ENCODE measurements at places on chromosomes 7 and 10.

DNA sequence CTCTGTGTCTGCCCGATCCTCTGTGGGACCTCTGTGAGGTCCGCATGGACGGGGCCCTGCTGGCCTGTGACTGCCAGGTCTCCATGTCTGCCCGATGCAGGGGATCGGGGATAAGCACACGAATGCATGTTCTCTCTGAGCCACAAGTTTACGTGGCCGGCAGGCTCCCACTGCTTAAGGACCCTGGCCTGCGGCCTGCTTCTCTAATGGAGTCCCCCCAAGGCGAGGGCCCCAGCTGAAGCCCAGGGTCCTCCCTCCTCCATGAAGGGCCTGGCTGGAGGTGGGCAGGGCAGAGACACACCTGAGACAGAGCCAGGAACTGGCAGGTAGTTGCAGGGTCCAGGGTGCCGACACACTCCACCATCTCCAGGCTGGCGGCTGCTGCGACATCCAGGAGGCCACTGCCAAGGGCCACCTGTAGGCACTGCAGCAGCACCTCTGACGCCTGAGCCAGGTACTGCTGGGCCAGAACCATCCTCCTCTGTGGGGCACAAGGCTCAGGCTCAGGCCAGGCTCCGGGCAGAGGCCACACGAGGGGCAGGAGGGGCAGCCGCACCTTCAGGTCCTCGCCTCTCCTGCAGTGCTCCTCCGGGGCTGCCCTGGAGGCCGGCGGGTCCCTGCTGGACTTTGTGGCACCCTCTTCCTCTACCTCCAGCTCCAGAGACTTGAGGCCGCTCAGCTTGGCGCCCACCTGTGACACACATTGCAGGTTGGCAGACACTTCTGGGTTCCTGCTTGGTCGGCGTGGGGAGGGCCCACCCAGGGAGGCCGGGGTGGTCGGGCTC is 60.9 kb upstream of the NKX6-2 start:
- no peak for DNase-seq

- DNase-seq: no peak
Measured at GRCh38 chr10:110837418-110838171, 34.1 kb upstream of the PDCD4 start.

DNA sequence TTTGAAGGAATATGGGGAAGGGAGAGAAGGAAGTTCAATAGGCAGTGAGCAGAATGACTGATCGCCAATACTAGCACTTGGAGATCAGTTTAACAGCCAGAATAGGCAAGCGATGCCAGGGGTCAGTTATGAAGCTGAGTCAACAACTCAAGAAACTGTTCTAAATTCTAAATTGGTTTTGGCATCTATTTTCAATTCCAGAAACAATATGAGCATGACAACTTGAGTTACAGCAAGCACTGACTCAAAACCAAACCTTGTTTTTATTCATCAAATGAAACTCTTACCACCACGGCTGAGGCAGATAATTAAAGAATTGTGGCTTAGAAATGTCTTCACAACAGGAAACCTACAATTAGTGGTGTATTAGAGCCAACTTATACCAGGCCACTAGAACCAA is 180.5 kb upstream of the ASAH2 start:
- DNase-seq: no peak

DNA sequence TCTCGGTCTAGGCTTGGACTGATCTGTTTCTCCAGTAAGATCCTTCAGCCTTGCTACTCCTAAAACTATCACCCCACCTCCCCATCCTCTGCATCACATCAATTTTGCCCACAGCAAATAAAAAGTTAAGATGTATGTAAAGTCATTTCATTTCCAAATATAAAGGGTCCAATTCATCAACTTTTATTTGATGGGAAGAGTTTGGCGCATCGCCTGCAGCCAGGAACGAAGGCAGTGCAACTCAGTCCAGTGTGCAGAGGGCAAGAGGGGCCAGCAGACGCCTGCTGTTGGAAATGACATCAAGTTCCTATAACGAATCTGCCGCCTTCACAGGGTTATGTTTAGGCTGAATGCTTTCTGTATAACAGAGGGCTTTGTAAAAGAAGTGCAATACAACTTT is 97.0 kb downstream of the SVIL start:
- no peak for DNase-seq

- no peak for DNase-seq
Measured at GRCh38 chr7:143892527-143893300, 9.3 kb downstream of the TCAF1 start.

- no peak for DNase-seq
Measured at GRCh38 chr7:151676759-151677158, 157.1 kb upstream of the RHEB start.

GRCh38 chr10:2731940-2732339 is 335.4 kb upstream of the PFKP start:
- DNase-seq: no peak

DNA sequence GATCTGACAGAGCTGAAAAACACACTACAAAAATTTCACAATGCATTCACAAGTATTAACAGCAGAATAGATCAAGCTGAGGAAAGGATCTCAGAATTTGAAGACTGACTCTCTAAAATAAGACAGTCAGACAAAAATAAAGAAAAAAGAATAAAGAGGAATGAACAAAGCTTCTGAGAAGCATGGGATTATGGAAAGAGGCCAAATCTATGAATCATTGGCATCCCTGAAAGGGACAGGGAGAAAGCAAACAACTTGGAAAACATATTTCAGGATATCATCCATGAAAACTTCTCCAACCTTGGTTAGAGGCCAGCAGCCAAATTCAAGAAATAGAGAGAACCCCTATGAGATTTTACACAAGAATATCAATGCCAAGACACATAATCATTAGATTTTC is 804.8 kb upstream of the IGFBP3 start:
- no peak for DNase-seq

DNA sequence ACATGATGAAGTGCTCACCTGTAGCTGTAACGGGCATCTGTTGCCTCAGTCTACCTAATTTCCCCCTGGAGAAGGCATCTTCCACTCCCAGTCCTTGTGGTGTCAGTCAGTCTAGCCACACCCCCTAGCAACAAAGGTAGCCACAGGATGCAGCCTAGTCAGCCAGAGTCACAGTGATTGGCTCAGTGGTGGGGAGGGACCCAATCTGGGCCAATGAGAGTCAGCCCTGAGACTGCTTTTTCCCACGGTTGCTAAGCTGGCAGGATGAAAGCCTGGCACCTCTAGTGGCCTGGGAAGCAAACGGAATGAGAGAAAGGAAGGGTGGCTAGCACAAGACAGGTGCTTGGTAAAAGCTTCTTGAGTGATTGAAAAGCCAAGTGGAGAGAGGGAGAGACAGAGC is 118.6 kb downstream of the SH3PXD2A start:
- DNase-seq: peak; percentile 66

DNA sequence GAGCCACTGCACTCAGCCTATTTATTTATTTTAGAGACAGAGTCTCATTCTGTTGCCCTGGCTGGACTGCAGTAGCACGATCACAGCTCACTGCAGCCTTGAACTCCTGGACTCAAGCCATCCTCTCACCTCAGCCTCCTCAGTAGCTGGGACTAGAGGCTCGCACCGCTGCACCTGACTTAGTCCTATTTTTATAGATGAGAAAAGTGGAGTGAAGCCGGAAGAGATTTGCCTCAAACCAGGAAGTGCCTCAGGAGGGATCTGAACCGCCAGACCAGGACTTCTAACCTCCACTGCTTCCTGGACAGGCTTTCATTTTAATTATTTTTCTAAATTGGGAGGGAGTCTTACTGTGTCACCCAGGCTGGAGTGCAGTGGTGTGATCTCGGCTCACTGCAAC is 17.5 kb upstream of the CLIP2 start:
- no peak for DNase-seq

- peak; percentile 40 for DNase-seq
Measured at GRCh38 chr10:72611783-72612182, 14.1 kb downstream of the MICU1 start.

DNA sequence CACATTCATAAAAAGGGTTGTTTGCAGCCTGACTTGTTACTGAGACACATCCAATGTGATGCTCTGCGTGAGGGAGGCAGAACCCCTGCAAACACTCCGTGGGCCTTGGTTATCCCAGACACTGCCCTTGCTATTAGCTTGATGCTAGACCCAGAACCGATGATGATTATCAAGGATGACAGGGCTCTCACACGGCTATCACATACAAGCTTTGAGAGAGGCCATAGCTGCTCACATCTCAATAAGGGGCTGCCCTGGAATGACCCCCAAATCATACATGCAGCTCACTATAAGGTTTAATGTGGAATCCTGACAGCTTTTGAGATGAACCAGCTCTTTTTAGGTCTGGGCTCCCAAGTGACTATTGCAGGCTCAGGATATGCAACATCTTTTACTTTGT is 44.4 kb upstream of the TCERG1L start:
- DNase-seq: no peak

- DNase-seq: no peak
Measured at GRCh38 chr10:55358539-55358938, 557.5 kb upstream of the PCDH15 start.

GRCh38 chr10:21169271-21169670 is 272.2 kb upstream of the NEBL start:
- DNase-seq: peak; percentile 35

DNA sequence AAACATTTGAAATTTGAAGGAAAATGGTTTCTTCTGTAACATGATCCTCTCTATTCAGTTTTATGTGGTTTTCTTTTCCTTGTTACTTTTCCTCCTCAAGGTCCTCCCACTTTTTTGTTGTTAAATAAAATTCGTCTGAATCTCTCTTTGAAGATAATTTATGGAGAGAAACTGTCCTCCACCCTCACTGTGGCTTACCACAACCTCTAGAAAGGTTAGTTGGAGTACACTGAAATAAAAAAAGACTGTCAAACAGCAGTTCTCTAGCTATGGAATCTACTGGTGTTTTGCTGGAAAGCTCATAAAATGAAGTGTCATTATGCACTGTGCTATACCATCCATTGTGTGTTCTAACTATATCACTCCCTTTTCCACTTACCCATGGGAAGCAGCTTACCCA is 189.4 kb downstream of the HDAC9 start:
- DNase-seq: no peak

GRCh38 chr7:75704928-75705327 is 33.8 kb downstream of the HIP1 start:
- no peak for DNase-seq

DNA sequence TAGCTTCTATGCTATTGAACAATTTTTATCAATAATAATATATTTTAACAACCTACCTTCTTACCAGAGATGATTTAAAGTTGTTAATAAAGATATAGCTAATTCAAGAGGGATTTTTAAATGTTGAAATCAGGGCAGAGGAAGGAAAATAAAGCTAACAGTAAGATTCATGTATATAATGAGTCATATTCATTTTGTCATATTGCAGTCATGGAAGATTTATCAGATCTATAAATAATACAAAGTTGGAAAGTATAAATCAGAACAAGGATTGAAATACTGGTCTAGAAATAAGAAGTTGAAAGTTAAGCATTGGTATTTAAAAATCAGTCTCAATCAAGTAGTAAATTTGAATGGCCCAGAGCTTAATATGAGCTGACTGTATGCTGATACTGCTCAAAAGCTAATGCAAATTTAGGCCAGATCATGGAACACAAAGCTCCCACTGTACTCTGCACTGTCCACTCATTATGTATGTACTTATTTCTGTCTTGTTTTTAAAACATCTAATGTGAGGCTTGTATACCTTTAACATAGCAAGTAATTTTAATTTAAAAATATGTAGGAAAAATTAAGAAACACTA is 196.9 kb downstream of the ZEB1 start:
- no peak for DNase-seq

- peak; percentile 66 for DNase-seq
Measured at GRCh38 chr10:86523348-86523747, 1.8 kb upstream of the WAPL start.

- DNase-seq: no peak
Measured at GRCh38 chr7:104767826-104768536, 246.0 kb upstream of the KMT2E start.

- peak; percentile 35 for DNase-seq
Measured at GRCh38 chr10:95476469-95477174, 84.5 kb downstream of the SORBS1 start.

- DNase-seq: no peak
Measured at GRCh38 chr10:66747451-66747850, 178.4 kb upstream of the LRRTM3 start.

- no peak for DNase-seq
Measured at GRCh38 chr10:45404770-45405120, 30.7 kb downstream of the ALOX5 start.

- no peak for DNase-seq
Measured at GRCh38 chr10:84265418-84265817, 20.6 kb downstream of the RGR start.

- no peak for DNase-seq
Measured at GRCh38 chr7:36683695-36684357, 40.5 kb downstream of the AOAH start.

All from cerebellar cortex (tissue), 1 donor.